Esophagus squamous epithelium (tissue), 5 donors: ENCODE measurements at places on chromosomes 13 and 19.

DNA sequence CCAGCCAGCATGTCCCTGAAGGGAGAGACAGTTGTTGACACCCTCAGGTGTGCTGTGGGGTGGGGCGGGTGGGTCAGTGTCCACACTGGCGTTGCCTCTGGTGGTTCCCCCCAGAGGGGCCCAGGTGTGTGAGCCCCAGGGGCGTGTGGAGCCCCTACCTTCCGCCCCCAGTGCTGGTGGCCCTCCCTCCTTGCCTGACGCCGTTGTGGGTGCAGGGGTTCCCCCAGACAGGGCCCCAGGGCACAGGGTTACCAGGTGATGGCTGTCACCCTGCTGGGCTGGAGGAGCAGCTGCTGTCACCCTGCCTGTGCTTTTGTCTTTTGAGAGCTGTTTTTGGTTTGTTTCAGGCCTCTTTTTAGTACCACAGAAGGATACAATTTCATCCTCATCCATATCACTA, 27.2 kb downstream of the ATP4B start:
- no peak for DNase-seq

- no peak for DNase-seq
Measured at GRCh38 chr19:31947436-31948115, 397.8 kb upstream of the ZNF507 start.

DNA sequence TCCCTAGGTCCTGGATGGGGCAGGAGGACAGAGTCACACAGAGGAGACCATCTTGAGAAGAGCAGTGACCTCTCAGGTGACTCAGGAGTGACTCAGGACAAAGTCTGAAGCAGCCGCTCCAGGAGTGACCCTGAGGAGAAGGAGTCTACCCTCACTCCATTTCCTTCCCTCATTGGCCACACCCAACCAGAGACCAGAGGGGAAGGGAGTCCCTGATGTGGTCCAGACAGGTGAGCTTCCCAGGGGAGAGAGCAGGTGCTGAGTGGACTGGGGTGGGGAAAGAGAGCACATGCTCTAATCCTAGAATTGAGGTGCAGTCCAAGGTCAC, 75.5 kb upstream of the MEDAG start:
- DNase-seq, result no peak

DNA sequence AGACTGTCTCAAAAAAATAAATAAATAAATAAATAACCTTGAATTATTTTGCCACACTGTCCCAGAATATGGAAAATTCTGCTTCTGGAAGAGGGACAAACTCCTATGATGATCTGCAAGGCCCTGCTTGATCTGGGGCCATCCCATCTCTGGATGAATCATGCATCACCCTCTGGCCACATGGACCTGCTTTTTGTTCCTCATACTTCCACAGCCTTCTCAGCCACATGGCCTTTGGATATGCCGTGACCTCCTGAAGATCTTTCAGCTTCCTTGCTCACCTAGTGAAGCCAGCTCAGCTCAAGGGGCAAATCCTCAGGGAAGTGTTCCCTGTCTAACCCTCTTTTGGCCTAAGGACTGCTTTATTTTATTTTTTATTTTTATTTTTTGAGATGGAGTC, 10.3 kb downstream of the IER2 start:
- no peak for DNase-seq

DNA sequence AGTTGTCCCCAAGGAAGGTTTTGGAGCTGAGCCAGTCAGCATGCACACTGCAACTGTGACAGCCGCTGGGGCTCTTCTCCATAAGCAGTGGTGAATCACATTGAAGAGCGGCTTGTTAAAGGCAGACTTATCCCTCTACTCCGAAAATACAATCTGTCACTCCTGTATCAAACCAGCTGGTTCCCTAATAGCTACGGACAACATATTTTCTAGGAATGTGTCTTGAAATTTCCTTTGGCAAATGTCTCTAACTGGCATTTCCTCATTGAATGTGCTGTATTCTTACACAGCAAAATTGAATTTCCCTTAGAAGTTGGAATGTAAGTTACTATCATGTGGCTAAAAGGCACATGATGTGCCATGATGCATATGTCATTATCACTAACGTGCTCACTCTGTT, 104.0 kb upstream of the GPR12 start:
- no peak for DNase-seq

- DNase-seq, result no peak
Measured at GRCh38 chr19:1171755-1172352, 2.2 kb downstream of the SBNO2 start.

DNA sequence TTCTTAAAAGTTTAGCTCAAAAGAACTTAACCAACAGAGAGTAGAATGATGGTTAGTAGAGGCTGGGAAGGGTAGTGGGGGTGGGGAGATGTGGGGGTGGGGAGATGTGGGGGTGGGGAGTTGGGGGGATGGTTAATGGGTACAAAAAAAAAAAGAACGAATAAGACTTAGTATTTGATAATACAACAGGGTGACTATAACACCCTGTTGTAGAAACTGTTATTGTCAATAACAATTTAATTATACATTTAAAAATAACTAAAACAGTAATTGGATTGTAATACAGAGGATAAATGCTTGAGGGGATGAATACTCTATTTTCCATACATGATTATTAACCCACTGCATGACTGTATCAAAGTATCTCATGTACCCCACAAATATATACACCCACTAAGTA, 91.1 kb downstream of the ZC3H13 start:
- no peak for DNase-seq

DNA sequence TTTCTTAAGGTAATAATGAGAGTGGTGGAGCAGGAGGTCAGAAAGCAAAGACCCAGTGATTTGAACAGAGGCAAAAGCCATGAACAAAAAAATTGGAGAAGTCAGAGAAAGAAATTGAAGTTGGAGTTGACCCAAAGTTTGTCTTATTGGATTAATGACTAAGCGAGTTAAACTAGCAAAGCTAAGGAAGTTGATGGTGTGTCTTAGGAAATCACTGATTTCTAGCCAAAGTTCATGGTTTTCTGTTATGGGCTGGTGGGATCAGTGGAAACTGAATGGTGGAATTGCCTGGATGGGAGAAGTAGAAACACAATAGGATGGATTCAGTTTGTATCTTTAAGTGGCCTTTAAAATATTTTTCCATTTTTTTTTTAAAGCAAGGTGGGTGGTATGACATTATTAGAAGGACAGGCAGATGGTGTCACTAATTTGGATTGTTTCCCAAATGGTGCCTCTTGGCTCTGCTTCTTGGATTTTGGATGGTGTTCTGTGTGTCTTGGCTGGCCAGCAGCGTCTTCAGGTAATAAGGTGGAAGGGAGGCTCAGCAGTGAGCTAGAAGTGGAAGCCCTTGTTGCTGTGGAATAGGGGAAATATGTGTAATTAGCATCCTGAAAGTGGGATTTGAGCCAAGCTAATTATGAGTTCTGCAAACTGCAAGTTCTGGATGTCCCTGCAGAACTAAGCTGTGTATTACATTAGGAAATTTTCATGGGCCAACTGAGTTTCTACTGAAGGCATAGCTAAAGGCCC, 302.9 kb downstream of the LMO7 start:
- DNase-seq, result no peak
